ENCODE measurements at places on chromosomes 3 and 15.

DNA sequence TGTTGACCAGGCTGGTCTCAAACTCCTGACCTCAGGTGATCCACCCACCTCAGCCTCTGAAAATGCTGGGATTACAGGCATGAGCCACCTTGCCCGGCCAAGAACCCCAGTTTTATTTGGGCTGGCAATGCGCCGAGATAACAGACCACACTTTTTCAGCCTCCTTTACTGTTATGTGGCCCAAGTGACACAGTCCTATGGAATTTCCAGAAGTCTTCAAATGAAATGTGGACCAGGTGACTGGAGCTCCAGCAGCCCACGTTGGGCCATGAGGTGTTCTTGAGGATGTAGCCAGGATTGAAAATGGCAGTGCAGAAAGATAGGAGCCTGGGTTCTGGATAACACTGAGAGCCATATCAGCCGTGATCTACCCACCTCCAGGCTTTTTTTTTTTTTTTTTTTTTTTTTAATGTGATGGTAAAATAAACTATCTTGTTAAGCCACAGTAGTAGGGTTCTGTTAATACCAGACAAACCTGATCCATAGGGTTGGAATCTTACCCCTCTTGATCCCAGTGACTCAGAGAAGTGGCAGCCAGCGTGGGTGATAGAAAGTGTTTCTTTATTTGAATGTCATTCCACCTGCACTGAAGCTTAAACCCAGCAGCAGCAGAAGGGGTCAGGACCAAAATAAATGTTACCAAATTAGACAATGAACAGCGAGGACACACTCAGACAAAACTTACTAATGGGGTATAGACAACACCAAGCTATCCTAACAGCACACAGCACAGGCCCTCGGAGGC, 55.6 kb downstream of the LHFPL4 start:
- no peak for DNase-seq

GRCh38 chr3:187334904-187335303, 33.3 kb upstream of the RTP4 start:
- DNase-seq: no peak

DNA sequence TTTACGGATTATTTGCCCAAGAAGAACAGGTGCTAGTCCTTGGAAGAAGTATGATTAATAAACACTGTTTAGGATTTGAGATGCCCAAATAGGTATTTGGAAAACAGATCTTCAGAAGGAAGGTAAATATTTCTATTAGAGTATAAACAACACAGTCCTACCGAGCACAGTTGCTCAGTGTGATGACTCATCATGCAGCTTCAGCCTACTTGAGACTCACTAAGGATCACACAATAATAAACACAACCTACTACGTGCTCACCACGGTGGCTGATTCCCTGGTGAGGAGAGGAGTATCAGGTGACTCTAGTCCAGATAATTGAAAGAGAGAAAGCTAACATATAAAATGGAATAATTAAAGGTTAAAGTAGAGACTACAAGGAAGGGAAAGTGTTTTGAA, 72.0 kb downstream of the PDZRN3 start:
- DNase-seq: no peak

- DNase-seq: no peak
Observed at GRCh38 chr3:118987477-118987876, 47.2 kb downstream of the IGSF11 start.

DNA sequence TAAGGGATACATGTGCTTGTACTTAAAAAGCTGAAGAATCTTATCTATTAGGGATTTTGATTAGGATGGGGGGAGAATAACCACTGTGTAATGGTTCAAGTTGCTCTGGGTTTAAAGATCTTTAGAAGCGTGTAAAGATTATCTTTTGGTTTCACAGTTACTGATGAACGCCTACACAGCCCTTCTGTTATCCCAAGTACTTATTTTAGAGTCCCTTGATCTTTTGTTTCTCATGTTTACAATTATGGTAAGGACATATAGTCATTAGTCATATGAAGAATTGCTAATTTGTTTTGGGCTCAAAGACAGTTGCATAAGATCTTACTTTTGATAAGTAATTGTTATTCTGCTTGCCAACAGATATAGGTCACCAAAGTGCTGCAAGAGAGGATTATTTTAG, 160.1 kb downstream of the PLCL2 start:
- no peak for DNase-seq

DNA sequence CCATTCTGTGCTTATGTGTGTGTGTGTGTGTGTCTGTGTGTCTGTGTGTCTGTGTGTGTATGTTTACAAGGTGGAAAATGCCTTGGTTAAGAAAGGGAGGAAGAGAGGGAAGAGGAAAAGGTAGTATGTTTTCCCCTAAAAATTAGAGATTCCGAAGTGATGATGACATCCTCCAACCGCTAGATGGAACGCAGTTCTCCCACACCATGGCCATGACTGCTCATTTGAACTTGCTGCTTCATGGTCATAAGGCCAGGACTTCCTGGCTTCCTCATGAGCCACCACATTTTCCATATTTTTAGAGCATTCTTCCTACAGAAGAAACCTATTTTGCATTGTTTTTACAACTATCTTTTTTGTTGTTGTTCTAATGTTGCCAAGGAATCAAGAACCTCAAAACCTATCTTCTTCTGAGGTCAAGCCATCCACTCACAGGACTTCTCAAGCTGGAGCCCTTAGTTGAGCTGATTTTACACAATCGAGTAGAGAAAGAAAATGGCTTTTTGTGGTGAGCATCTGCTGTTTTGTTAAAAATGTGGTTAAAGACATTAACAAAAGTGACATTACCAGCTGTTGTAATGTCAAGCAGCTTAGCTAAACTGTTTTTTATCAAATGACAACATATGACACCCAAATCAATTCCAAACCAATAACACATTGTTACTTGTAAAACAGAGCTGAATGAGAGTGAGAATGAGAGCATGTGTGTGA, 1091.0 kb downstream of the FHIT start:
- no peak for DNase-seq

DNA sequence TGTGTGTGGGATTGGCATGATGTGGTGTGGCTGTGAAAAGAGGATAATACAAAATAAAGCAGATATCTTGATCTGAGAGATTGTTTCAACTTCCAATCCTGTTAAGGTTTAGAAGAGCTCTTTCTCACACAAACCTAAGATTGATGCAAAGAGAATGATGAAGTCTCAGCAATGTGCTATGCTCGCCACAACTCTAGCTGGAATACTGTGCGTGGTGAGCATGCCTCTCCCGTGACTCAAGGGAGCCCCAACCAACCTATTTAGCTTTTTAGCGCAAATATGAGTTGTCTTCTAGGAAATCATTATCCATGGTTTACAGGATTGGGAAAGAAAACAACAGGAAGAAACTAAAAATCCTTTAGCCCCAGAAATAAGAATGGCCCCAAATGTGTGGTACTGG, 28.5 kb downstream of the BTLA start:
- no peak for DNase-seq

GRCh38 chr3:188683032-188683521, 488.7 kb upstream of the TPRG1 start:
- DNase-seq: no peak

DNA sequence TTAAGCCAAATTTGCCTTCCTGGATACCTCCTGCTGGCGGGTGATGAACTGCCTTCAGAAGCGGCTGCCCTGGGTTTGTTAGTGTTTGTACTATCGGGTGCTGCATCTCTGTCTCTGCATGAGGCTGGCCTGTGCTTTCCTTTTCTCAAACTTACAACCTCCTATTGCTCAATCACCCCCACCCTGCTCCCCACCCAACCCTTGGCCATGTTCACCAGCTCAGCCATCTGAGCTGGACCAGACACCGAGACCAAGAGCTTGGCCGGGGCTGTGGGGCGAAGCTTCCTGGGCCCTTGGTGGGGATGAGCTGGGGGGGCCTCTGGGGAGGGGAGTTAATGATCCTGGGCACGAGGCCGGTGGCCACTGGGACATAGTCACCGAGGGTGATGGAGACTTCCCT, 16.8 kb upstream of the FBLN2 start:
- no peak for DNase-seq

DNA sequence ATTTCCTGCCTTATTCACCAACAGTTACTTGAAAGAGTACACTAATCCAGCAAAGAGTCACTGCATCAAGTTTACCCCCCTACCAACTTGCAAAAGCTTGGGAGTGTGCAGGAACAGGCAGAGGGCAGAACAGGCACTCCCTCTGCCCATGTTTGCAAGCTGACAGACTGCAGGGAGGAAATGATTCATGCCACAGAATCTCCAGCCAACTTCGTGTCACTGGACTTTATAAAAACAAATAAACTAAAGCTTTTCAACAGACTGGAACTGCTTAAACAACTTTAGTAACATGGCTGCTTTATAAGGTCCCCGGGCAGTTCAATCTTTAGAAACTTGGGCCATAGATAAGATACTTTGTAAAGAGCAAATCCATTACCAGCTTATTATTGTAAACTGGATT, 129.5 kb downstream of the THRB start:
- DNase-seq: no peak

- no peak for DNase-seq
Observed at GRCh38 chr15:29638011-29638410, 184.3 kb downstream of the TJP1 start.

GRCh38 chr15:29470311-29470710, 200.7 kb upstream of the NSMCE3 start:
- DNase-seq: no peak

- no peak for DNase-seq
Observed at GRCh38 chr3:120021523-120021922, 72.7 kb downstream of the GSK3B start.

Data from activated CD4-positive, alpha-beta T cell treated with anti-CD3 and anti-CD28 coated beads for 4 hours (primary cell).